ENCODE measurements at places on chromosomes 11 and 22.

GRCh38 chr22:50641696-50642607 is 14.0 kb upstream of the ARSA start:
- no peak for DNase-seq

GRCh38 chr22:19855504-19856409 is 1.1 kb upstream of the GNB1L start:
- no peak for DNase-seq

GRCh38 chr22:30161051-30161469 is 80.8 kb downstream of the HORMAD2 start:
- no peak for DNase-seq

DNA sequence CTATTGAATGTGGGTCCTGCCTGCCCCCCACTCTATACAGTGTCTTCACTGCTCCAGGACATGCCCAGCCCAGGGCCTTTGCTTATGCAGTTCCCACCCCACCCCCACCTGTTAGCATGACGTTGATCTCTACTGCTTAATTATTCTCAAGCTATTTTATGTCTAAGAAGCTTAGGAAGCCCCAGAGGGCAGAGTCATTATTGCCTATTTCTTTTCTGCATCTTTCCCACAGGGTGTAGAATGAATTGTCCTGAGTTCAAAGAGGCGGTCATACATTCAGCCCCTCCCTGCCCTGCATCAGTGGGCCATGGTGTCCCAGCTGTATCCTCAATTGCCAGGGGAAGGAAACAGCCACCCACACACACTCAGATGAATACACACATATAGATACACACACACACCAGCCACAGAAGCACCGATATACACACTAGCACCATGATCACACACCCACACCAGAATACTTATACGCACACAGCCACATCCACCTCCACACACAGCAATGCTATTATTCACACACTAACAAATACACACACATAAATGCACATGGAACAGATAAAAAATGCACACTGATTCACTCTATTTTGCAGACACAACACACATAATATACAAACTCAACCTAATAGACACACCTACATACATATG is 1.5 kb downstream of the PDE2A start:
- no peak for DNase-seq

GRCh38 chr22:44915441-44915840 is 94.4 kb downstream of the PHF21B start:
- no peak for DNase-seq

DNA sequence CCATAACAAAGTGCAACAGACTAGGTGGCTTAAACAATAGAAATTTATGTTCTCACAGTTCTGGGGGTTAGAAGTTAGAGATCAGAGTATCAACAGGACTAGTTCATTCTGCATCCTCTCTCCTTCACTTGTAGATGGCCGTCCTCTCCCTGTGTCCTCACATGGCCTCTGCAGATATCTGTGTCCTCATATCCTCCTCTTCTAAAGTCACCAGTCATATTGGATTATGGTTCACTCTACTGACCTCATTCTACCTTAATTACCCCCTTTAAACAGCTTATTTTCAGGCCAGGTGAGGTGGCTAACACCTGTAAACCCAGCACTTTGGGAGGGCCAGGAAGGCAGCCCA is 135.1 kb downstream of the RAB38 start:
- DNase-seq = no peak

- DNase-seq = no peak
Measured at GRCh38 chr11:10990160-10990559, 132.3 kb upstream of the ZBED5 start.

DNA sequence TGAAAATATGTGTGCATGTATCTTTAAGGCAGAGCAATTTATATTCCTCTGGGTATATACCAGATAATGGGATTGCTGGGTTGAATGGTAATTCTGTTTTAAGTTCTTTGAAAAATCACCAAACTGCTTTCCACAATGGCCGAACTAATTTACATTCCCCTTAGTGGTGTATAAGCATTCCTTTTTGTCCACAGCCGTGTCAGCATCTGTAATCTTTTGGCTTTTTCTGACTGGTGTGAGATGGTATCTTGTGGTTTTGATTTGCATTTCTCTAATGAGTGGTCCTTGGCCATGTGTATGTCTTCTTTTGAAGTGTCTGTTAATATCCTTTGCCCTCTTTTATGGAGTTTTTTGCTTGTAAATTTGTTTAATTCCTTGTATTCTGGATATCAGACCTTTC is 24.3 kb downstream of the CCDC15 start:
- DNase-seq = no peak

DNA sequence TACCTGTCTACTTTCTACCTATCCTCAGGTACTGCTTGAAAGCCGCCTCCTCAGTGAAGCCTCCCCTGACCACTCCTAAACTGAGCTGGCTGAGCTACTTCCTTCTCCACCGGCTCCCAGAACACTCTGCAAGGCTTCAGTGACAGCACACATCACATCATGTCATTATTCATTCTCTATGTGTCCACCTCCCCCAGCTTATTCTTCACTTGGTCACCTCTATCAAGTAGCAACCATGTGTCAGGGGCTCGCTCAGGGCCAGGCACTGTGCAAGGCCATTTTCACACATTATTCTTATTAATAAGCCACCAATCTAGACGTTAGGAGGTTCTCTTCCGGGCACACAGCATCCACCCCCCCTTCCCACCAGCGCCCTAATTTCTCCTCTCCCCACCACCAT is 3.7 kb upstream of the ELFN2 start:
- no peak for DNase-seq

DNA sequence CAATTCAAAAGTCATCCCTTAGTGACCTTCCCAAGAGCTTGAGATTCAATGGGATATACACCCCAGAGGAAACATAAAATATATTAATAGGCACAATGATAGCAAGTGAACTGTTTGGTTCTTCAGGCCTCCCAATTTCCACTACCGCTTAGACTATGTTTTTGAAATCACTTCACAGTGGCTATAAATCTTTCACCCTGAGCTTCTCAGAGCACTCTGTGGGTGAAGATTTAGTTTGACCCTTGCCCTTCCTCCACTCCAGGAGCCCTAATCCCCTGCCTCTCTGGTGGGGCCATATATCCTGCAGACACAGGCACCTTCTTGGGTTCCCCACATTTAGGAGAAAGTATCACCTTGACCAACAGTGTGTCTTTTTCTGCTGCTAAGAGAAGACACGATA is 186.9 kb upstream of the PITPNB start:
- DNase-seq = no peak

DNA sequence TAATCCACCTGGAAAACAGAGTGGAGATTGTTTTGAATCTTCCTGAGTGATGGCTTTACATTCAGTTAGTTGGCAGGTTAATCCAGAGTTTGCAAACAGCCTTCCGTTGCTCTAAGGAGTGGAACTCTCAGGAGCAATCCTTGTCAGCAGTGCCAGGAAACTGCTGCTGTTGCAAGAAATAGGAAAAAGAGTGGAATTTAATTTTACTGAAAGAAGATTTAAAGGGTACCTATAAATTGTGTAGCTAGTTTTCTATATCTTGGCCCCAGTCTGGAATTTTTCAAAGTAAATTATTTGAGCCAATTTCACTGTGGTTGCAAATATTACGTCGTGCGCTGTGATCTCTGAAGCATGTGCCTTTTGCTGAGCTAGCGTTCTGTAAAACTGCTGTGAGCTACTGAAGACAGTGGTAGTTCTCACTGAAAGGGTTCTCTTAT is 55.5 kb upstream of the SLC5A12 start:
- no peak for DNase-seq

Data from omental fat pad (tissue), 4 donors.